ENCODE measurements at places on chromosomes 13 and 19. TPM values are rescaled to one million over a fixed set of nuclear protein-coding genes. Genes with fewer than 3 reads are reported as not detected.

The FBXO17 gene
- polyA plus RNA-seq = 34.7 TPM

The CYP2F1 gene
- polyA plus RNA-seq = not detected

The ARGLU1 gene
- 67.3 TPM for polyA plus RNA-seq

The JSRP1 gene
- polyA plus RNA-seq = 1.3 TPM

The ADGRE3 gene
- not detected for polyA plus RNA-seq

The CGB1 gene
- not detected for polyA plus RNA-seq

The KLK3 gene
- polyA plus RNA-seq = not detected

The REXO1 gene
- polyA plus RNA-seq = 20.5 TPM

The ZNF417 gene
- polyA plus RNA-seq = 5.1 TPM

The CGB5 gene
- not detected for polyA plus RNA-seq

The CSNK1A1L gene
- not detected for polyA plus RNA-seq

The CYP4F22 gene
- polyA plus RNA-seq = 2.6 TPM

The POLRMT gene
- polyA plus RNA-seq = 44.6 TPM

The ZNF579 gene
- 10.8 TPM for polyA plus RNA-seq

The TBXA2R gene
- 3.8 TPM for polyA plus RNA-seq

The GNG8 gene
- not detected for polyA plus RNA-seq

The DHX34 gene
- polyA plus RNA-seq = 13.9 TPM

The NLRP12 gene
- 0.18 TPM for polyA plus RNA-seq

The TUBA3C gene
- not detected for polyA plus RNA-seq

The SLITRK6 gene
- 13.6 TPM for polyA plus RNA-seq

The OR7G3 gene
- not detected for polyA plus RNA-seq

The GIPR gene
- 0.70 TPM for polyA plus RNA-seq

The GJB2 gene
- 3.9 TPM for polyA plus RNA-seq

The ZNF540 gene
- 6.2 TPM for polyA plus RNA-seq

The MEGF8 gene
- polyA plus RNA-seq = 19.8 TPM

All from urinary bladder (tissue), 4 donors.